CD4-positive, alpha-beta T cell treated with Interleukin-17A for 1 hour (primary cell): ENCODE measurements at places on chromosomes 3 and 15.

DNA sequence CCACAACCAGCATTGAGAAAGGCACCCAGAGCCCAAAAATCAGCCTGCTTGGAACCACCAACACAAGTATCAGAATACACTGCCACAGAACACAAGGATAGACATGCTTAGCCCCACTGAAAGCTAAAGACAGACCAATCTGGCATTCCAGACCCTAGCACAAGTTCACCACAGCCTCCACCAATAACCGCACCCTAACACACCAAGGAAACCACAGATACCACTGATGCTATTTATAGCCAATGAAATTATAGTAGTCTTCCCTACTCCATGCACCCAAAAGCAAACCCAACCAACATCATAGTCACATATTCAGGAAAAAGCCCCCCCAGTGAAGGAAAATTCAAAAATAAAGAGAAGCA, 83.9 kb upstream of the STT3B start:
- DNase-seq, result no peak

- no peak for DNase-seq
These were observed 214.2 kb upstream of the TPM1 start for GRCh38 chr15:62828364-62828763.

- no peak for DNase-seq
These were observed 30.4 kb upstream of the FXR1 start for GRCh38 chr3:180882115-180882514.

DNA sequence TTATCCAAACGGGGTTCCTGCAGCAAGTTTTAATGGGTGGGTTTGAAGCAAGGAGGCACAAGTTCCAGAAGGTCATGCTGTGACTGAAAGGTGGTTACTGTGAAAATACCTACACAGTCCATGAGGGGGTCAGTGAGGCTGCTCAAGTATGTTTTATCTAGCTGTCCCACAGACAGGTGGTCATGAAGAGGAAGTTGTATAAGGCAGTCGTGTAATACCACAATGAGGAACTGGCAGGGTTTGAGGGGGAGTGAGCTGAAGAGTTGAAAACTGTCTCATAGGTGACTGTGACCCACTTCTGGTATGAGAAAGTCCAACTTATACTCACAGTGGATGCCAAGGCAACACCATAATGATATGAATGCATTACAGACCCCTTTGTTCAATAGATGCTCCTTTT, 856.8 kb downstream of the OTOL1 start:
- DNase-seq, result no peak

GRCh38 chr3:150635076-150635475, 32.0 kb downstream of the SELENOT start:
- DNase-seq, result no peak

DNA sequence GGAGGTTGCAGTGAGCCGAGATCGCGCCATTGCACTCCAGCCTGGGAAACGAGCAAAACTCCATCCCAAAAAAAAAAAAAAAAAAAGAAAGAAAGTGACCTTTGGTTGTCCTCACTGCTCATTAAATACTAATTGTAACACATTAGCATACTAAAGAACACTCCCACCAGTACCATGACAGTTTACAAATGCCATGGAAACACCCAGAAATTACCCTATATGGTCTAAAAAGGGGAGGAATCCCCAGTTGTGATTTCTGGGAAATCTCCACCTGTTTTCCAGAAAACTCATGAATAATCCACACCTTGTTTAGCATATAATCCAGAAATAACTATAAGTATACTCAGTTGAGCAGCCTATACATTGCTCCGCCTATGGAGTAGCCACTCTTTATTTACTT, 23.5 kb upstream of the INO80 start:
- no peak for DNase-seq

DNA sequence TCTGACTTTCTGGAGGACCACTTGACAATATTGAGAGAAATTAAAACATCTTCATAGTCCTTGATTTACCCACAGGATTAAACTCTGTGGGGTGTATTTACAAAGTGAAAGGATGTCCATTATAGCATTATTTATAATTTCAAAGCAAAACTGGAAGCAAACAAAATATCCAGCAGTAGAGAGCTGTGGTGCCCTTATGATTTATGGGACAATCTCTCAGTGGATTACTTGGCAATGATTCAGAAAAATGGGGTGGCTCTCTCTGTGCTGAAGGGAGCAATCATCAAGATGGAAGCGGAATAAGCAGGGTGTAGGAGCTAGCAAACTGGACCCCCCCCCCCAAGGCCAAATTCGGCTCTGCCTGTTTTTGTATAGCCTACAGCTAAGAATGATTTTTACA, 9.0 kb downstream of the PPCDC start:
- no peak for DNase-seq

- DNase-seq, result no peak
These were observed at the start of gene FGF7 for GRCh38 chr15:49423021-49423420. TSS of gene FGF7 (plus strand) at chr15:49423242. CDS start at chr15:49424298, 1,056 bp downstream.

DNA sequence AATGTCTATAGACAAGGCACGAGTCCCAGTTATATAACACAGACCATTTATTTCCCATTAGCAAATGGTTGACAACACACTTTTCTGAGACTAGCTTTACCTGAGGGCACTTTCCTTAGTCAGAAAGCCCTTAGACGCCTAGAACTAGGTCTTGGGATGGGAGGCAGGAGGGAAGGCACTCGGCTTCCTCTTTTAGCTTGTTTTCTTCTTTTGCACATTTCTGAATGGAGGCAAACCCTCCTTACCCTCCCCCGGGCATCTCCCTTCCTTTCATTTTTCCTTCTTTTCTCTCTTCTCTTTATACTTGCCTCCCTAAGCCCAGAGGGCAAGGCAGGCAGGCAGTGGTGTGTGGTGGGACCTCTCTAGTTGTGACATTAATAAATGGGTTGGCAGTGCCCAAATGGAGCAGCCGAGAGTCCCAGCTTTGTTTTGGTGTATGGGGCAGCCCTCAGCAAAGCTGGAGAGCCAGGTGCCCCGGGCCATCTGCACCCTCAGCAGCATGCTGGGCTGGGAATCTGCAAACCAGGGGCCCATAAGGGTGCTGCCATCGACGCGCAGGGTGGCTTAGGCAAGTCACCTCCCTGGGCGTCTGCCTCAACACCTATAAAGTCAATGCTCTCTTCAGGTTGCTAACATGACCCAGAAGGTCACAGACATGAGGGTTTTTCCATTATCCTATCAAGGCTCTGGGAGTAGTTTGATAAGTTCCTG, 21.1 kb upstream of the BCL2L10 start:
- no peak for DNase-seq

DNA sequence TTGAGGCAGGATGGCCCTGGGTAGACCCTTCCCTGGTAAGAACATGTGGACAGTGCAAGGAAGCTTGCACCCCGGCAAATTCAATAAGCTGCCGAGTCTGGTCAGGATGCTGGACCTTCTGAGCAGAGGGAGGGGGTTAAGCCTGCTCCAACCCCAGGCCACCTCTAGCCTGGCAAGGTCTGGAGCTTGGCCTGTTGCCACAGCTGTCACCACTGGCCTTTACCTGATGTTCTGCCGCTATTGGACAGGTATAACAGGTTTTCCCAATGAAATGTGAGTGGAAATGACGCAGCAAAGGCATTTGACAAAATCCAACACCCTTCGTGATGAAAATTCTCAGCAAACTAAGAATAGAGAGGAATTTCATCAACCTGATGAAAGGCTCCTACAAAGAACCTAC, 699 bp upstream of the MESP1 start:
- no peak for DNase-seq

DNA sequence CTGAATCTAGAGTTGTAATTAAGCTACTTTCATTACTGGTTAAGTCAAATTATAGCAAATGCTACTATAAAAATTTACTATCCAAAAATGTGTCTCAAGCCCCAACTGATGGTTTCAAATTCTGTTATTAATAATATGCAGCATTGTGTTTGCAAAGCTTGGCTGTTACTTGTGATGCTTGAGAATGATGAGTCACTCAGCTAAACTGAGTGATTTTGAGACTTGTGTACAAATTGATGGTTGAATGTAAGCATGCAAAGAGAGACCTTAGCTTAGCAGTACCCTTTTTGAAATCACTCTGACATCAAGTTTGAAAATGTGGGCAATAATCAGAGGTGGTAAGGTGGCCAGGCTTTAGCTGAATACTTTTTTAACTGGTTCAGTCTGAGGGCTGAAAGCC, 27.6 kb downstream of the OPA1 start:
- DNase-seq, result no peak

- no peak for DNase-seq
These were observed 10.3 kb downstream of the LPP start for GRCh38 chr3:188164248-188164687.

- no peak for DNase-seq
These were observed 22.0 kb downstream of the SST start for GRCh38 chr3:187648177-187648576.

GRCh38 chr3:33949074-33949473, 150.6 kb downstream of the PDCD6IP start:
- DNase-seq, result no peak

- no peak for DNase-seq
These were observed 136.0 kb upstream of the CFAP20DC start for GRCh38 chr3:59185591-59186369.

- no peak for DNase-seq
These were observed 234.7 kb upstream of the LYSMD4 start for GRCh38 chr15:99967841-99968371.
